Natural killer cell (primary cell): ENCODE measurements at places on chromosomes 3 and 15. TPM values are rescaled to one million over a fixed set of nuclear protein-coding genes. Genes with fewer than 3 reads are reported as not detected.

TERC gene
- 2.7 TPM for total RNA-seq

EPHA3 gene
- not detected for total RNA-seq

MUC20 gene
- 5.9 TPM for total RNA-seq

PDCD10 gene
- 58.3 TPM for total RNA-seq

AHSG gene
- total RNA-seq, result not detected

LRRK1 gene
- 5.5 TPM for total RNA-seq
